Stimulated activated CD4-positive, alpha-beta T cell treated with anti-CD3 and anti-CD28 coated beads, Interleukin-15, amount 100 ng/mL, for 1 hour (primary cell): ENCODE measurements at places on chromosomes 3 and 15.

- DNase-seq = no peak
Observed at GRCh38 chr3:177934001-177934891, 602.0 kb upstream of the KCNMB2 start.

GRCh38 chr3:30421266-30421665 is 185.1 kb upstream of the TGFBR2 start:
- DNase-seq = no peak

- no peak for DNase-seq
Observed at GRCh38 chr3:11914651-11915050, 68.0 kb upstream of the TAMM41 start.

GRCh38 chr3:101900736-101901135 is 51.4 kb downstream of the NFKBIZ start:
- DNase-seq = no peak

GRCh38 chr15:37101980-37102304 is 1.6 kb upstream of the MEIS2 start:
- no peak for DNase-seq
